ENCODE measurements at places on chromosomes 1 and 21.

DNA sequence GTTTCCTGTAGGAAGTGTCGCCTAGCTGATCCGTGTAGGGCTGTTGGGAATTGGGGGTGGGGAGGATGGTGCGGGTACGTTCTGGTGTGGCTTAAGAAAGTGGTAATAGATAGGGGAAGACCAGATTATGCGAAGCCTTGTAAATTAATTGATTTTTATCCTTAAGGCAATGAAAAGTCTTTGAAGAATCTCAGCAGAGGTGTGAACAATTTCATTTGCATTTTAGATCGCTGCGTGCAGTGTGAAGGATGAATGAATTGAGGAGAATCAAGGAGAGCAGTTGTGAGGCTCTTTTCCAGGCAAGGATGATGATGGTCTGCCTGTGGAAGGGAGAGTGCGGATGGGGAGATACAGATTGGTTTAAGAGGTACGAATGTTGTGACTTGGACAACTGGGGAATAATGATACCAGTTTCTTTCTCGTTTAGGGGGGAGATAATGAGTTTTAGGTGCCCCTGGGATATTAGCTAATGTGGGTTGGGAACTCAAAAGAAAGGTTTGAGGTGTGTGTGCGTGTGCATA lies 813 bp upstream of the DEDD start:
- no peak for DNase-seq

DNA sequence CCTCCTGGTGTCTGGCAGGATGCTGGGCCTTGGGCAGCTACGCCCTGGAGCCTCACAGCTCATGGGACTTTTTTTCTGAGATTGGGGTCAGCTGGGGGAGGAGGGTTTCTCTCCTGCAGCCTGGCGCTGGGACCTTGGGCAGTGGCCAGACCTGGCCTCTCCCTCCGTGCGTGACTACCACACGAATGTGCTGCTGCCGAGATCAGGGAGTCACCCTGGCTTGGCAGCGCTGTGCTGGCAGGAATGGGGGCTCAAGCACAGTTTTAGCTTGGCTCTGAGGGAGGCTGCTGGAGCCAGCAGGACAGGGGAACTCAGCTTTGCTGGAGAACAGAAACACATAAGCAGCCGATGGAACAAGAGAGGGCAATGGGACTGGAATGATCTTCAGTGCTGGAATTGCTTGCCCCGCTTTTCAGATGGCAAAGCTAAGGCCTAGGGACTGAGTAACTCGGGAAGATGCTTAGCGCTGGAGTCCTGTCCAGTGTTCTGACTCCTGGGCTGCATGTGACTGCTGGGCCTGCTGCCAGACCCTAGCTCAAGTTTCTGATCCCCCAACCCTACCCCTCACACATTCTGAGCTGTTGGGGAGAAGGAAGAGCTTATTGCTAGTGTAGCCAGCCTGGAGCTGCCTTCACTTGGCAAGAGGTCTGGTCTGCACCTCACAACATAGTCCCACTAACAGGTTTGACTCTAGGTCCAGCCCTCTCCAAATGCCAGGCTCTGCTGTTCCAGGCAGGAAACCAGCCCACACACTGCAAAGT lies 69.9 kb downstream of the NAV1 start:
- no peak for DNase-seq

- no peak for DNase-seq
Observed at GRCh38 chr21:29117372-29117955, 13.0 kb upstream of the MAP3K7CL start.

DNA sequence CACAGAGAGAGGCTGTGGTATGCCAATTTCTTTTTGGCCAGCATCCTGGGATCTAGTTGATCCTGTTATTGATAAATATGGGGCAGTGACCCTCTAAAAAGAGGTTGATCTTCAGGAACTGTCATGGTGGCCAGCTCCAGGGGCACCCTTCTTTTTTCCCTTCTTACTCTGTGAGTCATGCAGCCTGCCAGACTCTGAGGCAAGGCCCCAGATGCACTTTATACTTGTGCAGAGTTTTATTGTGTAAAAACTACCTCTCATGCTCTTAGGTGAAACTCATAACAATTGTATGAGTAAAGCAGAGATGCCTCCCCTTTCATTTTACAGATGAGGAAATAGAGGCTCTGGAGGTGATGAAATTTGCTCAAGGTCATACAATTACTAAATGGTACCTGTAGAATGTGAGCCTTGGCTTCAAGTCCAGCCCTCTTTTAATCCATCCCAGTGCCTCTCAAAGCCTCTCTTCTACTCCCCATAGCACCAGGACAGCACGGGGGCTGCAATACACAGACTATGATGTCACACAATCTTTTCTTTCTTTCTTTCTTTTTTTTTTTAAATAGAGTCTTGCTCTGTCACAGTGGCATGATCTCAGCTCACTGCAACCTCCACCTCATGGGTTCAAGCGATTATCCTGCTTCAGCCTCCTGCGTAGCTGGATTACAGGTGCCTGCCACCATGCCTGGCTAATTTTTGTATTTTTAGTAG lies 387.8 kb downstream of the KCNH1 start:
- no peak for DNase-seq

DNA sequence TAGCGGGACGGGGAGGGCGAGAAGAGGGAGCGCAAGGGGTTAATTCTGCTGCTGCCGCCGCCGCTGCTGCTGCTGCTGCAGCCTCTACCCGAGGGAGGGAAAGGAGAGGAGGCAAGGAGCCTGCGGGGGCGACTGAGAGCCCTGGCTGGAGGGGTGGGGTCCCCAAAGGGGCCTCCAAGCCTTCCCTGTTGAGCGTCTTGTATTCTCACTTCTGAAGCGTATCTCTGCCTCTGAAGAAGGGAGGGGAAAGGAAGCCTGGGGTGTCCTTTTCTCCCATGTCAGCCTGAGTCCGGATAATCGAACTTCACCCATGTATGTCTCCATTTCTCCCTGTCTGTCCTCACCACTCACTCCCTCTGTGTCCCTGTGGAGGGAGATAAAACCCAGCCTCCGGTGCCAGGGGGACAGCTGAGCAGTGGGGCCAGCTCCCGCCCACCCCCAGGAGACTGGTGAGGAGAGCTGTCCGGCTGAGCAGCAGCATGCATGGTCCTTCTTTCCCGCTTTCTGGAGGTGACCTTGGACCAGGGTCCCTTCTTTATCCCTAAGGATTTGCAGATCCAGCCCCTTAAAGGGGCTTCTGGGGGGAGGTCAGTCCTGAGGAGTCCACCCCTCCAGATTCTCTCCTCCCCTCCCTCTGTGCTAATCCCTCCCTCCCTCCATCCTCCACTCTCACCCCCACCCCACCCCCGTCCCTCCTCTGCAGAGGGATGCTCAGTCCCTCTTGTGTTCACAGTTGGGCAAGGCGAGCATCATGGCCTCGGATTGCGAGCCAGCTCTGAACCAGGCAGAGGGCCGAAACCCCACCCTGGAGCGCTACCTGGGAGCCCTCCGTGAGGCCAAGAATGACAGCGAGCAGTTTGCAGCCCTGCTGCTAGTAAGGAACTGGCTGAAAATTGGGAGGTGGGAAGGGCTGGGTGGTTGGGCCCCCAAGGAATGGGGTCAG lies 1.0 kb downstream of the NCDN start:
- DNase-seq = no peak

- DNase-seq = no peak
Observed at GRCh38 chr1:110187139-110187890, 22.8 kb upstream of the KCNC4 start.

GRCh38 chr1:18907917-18908845 lies 5.8 kb upstream of the ALDH4A1 start:
- DNase-seq = no peak

GRCh38 chr1:193325771-193326170 lies 139.4 kb upstream of the B3GALT2 start:
- DNase-seq = no peak

GRCh38 chr1:7956218-7957032 lies 5.1 kb upstream of the PARK7 start:
- DNase-seq = no peak

GRCh38 chr1:23529146-23530086 lies 1.6 kb downstream of the E2F2 start:
- DNase-seq = no peak

DNA sequence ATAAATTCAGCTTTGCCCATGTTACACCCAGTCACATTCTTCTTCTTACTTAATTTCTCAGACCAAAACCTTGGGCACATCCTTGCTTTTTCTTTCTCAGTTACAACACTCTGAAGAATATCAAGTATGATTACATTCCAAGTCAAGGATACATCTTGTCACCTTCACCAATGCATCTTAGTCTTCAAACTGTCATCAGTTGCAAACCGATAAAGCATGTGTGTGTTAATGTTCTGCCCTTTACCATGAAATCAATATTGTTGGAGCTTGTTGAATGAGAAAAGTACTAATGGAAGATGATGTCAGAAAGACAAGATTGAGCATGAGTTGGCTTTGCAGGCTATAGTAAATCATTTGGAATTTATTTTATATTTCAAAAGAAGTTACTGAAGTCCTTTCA lies 764.6 kb downstream of the NCAM2 start:
- DNase-seq = no peak

GRCh38 chr1:175072099-175072951 lies 4.7 kb downstream of the TNN start:
- no peak for DNase-seq

- no peak for DNase-seq
Observed at GRCh38 chr1:205422993-205423642, 1.3 kb upstream of the LEMD1 start.

DNA sequence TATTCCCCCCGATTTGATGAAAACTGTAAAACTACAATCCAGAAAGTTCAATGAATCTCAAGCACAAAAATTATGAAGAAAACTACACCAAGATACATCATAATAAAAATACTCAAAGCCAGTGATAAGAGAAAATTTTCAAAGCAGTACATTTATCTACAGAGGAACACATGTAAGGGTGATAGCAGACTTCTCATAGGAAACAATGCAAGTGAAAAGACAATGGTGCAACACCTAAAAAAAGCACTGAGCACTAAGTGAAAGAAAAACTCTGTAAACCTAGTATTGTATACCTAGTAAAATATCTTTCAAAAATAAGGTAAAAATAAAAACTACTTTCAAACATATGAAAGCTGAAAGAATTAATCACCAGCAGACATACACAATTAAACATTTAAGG lies 76.1 kb upstream of the IRF2BP2 start:
- DNase-seq = no peak

Data from Panc1 (cell line).